D341Med (cell line): ENCODE measurements at places on chromosomes 2 and 18.

GRCh38 chr2:6384341-6384740 is 481.4 kb downstream of the CMPK2 start:
- DNase-seq: no peak

DNA sequence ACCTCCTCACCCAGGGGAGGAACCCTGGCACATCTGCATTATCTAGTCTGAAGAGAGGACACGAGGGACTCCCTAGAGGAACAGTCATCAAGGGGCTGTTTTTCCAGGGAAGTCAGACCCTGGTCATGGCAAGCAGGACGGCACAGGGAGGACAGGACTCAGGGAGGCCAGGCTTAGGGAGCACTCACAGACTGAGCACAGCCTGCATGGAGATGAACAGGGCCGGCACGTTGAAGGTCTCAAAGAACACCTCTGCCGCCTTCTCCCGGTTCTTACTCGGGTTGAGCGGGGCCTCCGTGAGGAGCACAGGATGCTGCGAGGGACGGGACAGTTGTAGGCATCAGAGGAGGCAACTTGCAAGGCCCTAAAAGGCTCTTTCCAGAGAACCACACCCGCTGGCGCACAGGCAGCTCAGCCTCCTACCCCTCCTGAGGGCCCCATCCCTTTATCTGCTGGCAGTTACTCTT is 5.1 kb downstream of the ACTR1B start:
- DNase-seq: no peak

DNA sequence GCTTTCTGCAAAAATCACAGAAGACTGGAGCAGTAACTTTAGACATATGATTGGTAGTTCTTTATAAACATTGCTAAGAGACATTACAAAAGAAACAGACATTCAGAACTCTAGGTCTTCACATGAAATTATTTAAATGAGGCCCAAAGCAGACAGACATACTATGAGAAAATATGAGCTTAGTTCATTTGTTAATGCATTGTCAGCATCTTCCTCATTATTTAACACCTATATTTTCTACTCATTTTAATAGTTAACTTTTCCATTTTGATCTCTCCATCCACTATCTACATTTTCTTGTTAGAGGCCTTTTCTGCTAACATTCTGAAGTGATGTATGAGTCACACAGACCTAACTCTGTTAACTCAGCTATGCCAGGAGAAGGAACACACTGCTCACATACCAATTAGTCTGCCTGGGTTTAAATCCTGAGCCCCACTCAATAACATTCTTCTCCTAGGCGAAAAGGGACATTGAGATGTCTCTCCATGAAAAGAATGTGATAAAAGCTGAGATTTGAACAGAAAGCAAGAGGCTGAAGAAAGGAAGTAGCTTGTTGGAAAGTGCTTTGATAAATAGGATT is 400.3 kb upstream of the PKDCC start:
- DNase-seq: no peak

- no peak for DNase-seq
Measured at GRCh38 chr2:109452318-109453305, 161.2 kb downstream of the SEPTIN10 start.

- no peak for DNase-seq
Measured at GRCh38 chr2:109646961-109647360, 32.8 kb downstream of the SOWAHC start.

- DNase-seq: no peak
Measured at GRCh38 chr2:165110394-165110793, 93.5 kb downstream of the SCN3A start.

DNA sequence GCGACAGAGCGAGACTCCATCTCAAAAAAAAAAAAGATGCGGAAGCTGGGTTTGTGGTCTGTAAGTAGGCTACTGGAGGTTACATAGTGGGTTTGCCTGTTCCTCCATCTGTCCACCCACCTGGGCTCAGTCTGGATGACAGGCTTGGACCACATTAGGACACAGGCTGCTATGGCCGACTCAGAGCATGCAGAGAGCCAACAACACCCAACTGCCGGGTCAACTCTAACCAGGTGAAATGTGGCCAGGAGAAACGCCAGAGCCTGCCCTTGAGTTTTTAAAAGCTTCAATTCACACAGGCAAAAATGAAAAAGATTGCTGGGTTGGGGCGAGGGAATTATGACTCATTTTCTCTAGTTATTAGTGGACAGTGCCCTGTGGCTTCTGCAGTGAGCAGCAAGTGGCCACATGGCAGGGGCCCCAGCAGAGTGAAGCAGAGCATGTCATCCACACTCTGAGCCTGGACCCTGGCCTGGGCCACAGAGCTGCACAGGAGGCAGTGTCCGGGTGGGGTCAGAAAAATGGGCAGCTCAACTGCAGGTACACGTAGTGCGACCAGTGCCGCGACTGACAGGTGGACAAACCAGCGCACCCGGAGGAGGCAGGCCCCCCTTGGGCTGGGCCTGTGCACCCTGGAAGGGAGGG is 67.4 kb downstream of the BIN1 start:
- DNase-seq: no peak

DNA sequence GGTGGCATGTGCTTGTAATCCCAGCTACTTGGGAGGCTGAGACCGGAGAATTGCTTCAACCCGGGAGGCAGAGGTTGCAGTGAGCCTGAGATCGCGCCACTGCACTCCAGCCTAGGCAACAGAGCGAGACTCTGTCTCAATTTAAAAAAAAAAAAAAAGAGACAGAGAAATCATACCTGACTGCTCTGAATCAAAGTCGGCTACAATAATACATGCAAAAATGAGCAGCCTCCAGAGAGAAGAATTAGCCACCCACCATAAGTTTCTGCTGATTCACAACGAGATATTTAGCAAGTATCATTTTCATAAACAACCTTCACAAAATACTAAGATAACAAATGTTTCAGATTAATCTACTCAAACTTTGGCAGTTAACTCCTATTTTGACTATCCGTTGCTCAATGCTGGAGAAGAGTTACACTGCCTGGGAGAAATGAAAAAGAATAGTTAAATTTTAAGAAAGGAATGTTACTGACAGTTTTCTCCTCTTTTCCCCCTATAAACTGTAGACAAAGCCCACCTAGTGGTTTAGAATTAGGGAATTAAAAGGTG is 1.5 kb downstream of the OSBPL1A start:
- DNase-seq: no peak

GRCh38 chr2:12513339-12513738 is 203.4 kb upstream of the TRIB2 start:
- no peak for DNase-seq

DNA sequence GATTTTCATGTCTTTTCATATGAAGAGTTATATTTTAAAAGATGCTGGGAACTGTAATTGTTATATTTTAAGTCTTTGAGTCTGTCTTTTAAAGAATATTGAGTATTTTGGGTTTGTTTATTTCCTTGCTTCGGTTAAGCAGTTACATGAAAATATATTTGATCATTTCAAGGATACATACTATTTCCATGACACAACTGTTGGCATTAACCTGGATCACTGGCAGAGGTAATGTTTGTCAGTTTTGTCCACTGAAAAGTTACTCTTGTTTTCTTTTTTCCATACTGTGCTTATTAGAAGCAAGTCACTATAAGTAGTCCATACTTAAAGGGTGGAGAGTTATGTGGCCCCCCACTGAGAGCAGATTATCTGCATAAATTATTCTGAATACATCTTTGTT is 1142.0 kb upstream of the TMEFF2 start:
- no peak for DNase-seq

DNA sequence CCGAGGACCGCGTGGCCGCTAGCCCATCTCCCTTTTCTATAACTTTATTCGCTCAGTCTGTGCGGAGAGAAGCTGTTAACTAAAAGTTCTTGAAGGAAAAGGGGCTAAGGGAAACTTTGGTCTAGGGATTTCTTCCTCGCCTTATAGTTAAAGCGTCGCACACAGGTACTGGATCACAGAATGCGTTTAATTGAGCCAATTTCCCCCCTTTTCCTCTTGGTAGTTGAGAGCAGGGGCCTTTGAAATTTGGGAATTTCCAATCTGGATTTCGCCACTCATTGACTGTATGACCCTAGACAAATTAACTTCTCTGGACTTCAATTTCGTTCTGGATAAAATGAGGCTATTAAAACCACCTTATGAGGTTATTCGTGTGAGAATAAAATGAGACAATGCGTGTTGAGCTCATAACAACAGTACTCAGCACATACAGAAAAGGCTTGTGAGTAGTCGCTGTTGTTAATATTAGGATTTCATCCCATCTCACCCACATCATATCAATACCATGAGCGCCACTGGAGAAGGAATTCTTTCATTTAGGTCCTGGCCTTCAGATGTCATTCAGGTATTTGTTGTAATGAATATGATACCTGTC is 763 bp upstream of the OLA1 start:
- DNase-seq: no peak

GRCh38 chr2:20539133-20539719 is 92.4 kb downstream of the RHOB start:
- DNase-seq: no peak

DNA sequence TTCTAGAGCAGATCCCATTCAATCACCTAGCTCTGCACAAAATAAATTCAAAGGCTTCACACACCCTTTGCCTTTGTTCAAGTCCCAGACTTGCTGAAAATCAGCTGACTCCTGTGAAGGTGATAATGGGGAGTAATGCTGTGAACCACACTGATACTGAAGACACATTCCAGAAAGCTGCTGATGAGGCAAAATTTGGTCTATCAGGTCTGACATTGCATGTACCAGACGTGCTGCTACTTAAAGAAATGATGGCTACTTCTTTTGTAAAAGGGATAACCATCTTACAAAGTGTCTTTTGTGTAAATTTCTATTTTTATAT is 7.8 kb upstream of the CTIF start:
- no peak for DNase-seq

DNA sequence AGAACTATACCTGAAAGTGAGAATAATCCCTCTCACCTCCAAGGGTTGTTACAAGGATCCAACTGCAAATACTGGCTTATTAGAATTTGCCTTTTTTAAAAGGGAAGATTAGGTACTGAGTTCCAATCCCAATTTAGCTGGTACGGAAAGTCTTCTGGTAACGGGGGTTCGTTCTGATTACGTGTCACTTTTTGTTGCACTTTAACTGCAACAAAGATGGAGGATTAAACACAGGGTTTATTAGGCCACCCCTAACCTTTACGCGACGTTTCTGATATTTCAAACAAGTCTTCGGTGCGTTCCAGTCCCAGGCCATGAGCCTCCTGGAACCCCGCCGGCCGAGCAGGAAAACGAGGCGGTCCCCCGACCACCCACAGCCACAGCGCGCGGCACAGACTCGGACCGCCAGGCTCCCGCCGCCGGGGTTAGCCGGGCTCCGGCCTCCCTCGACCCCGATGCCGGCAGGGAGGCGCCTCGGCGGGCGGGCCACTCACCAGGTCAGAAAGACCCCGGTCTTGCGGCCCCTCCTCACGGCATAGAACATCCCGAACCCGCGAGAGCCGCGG is 411 bp downstream of the RNASEH1 start:
- no peak for DNase-seq

DNA sequence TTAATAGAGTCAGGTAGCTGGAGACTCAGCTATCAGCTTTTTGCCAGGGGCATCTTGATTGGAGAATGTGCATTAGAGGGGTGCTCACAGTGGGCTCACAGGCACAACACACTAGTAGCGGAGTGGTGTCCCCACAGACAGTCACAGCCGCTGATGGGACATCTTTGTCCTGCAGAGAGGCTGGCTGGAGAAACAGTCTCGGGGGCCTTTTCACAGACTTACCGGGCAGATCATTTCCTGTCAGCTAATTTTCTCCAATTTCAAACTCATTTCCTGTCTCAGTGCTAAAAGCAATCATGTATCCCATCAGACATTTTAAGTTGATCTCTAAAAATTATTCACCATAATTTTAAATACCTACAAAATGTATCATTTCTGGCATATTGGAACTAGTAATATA is 562.6 kb downstream of the DCDC2C start:
- no peak for DNase-seq

GRCh38 chr2:131103165-131103564 is 2.0 kb upstream of the PLEKHB2 start:
- DNase-seq: no peak

DNA sequence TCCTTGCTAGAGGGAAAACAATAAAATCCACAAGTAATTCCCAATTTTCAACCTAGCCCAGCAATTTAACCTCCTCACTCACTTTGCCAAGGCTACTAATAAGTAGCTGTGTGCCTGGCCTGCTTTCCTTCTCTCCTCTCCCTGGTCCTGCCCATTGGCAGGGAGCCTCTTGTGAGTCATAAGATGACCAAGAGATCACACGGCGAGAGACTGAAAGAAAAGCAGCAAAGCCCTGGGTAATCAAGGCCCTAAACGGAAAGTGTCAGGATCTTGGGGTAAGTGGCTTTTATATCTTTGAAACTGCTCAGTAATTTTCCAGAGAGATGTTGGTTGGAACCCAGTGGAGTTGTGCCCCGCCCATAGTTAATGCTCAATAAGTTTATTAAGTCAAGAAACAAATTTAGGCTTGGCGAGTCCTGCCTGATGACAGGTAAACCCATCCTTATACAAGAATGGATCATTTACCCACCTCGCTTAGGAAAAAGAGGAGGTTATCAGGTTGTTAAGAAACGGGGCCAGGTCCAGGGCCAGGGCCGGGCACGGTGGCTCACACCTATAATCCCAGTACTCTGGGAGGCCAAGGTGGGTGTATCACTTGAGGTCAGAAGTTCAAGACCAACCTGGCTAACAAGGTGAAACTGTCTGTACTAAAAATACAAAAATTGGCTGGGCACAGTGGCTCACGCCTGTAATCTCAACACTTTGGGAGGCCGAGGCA is 10.0 kb upstream of the ADAM17 start:
- DNase-seq: no peak

DNA sequence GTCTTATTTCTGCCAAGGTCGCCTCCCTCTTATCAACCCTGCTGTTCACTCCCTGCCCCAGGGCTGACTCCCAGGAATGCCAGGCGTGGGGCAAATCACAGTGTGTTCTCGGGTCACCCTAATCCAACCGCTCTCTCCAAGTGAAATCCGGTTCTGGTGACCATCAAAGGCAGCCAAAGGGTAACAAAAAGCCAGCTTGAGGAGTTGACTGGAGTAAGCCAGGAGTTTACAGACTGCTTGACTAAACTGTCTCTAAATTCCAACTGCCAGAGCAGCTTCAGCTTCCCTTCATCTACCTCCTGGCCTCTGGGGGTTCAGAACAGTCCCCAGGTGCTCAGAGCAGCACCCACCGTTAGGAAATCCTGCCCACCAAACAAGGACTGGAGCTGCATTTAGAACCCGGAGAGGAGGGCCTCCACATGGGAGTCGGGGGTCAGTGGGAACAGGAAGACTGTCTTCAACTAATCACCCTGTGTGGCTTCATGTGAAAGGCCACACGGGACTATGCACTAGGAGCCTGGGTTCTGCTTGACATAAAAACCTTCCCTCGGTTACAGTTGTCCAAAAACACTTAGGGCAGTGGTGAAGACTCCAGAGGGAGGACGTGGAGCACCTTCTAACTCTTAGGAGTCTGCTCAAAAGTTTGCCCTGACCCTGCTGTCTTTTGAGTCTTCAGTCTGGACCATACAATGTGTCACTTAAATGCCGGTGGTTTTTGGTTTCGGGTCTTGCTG is 24.2 kb upstream of the MCFD2 start:
- no peak for DNase-seq

GRCh38 chr2:44291281-44292248 is 16.3 kb downstream of the SLC3A1 start:
- peak; percentile 59 for DNase-seq

GRCh38 chr2:54891909-54892308 is 158.3 kb downstream of the RTN4 start:
- DNase-seq: no peak

- no peak for DNase-seq
Measured at GRCh38 chr18:8912348-8913326, 189.9 kb upstream of the NDUFV2 start.
